CD4-positive, alpha-beta memory T cell (primary cell): ENCODE measurements at places on chromosomes 2 and 18.

GRCh38 chr2:10389573-10389972, 58.6 kb downstream of the ODC1 start:
- no peak overlapping the region for H3K4me3 ChIP-seq
- H3K27me3 ChIP-seq, result no peaks in the 10 kb centered on the region
- no peak overlapping the region for H3K27ac ChIP-seq
- no peak for DNase-seq
- H3K4me1 ChIP-seq, result peaks cover 78% of the 10 kb centered on the region
- H3K36me3 ChIP-seq, result no peaks in the 10 kb centered on the region

DNA sequence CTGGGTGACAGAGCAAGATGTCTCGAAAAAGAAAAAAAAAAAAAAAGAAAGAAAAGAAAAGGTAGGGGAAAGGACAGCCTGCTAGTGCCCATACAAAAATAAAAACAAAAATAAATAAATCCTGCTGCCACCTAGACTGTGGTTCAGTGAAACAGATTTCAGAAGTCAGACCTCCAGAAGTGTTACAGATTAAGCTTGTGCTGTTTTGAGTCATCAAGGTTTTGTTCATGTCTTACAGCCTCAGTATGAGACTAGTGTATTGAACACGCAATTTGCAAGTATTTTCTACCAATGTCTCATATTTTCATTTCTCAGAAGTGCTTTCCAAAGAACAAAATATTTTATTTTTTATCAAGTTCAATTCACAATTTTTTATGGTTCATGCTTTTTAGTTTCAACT, 720.4 kb upstream of the GYPC start:
- H3K36me3 ChIP-seq, result no peaks in the 10 kb centered on the region
- DNase-seq, result no peak
- H3K4me1 ChIP-seq, result no peaks in the 10 kb centered on the region
- H3K4me3 ChIP-seq, result no peak overlapping the region
- no peak overlapping the region for H3K27ac ChIP-seq

- no peaks in the 10 kb centered on the region for H3K27me3 ChIP-seq
- H3K36me3 ChIP-seq, result no peaks in the 10 kb centered on the region
- H3K27ac ChIP-seq, result peak overlapping the region; percentile 83
- peaks cover 100% of the 10 kb centered on the region for H3K4me1 ChIP-seq
- H3K4me3 ChIP-seq, result no peak overlapping the region
Observed at GRCh38 chr2:43133708-43134570, 92.5 kb downstream of the ZFP36L2 start.

GRCh38 chr18:37225279-37225678, 340.3 kb downstream of the CELF4 start:
- H3K4me3 ChIP-seq, result no peak overlapping the region
- no peaks in the 10 kb centered on the region for H3K36me3 ChIP-seq
- H3K4me1 ChIP-seq, result no peaks in the 10 kb centered on the region
- no peaks in the 10 kb centered on the region for H3K27me3 ChIP-seq
- DNase-seq, result no peak

DNA sequence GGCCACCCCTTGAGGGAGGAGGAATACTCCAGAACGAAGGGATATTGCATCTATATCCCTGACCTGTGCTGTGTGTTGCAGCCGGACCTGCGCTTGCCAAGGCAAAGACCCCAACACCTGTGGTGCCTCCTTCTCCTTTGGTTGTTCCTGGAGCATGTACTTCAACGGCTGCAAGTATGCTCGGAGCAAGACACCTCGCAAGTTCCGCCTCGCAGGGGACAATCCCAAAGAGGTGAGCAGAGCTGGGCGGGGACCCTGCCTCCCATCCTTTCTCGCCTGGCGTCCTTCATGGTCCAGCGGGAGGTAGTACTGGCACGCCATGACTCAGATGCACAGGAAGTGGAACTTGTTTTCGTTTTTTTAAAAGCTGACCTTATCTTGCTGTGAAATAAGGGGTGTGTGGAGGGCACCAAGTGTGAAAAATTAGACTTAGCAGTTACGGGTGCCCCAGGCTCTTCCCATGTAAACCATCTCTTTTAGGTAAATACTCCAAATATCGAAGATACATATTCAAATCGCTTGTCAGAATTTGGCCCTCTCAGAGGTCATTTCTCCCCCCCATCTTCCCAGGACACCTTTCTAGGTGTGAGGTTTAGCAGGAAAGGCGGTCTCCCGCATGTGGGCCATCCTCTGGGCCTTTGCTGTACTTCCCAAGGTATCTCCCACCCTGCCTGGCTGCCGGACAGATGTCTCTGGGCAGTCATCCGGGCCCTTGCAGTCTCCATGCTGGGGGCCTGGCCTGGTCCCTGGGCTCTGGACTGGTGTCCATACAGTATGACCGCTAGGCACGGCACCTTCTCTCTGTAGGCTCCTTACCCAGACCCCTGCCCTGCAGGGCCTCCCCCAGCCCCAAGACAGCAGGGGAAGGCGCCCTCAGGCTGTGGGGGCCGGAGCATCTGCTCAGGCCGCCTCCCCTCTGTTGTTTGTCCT, 57.6 kb downstream of the BOLA3 start:
- H3K27ac ChIP-seq, result no peak overlapping the region
- peaks cover 60% of the 10 kb centered on the region for H3K36me3 ChIP-seq
- DNase-seq, result no peak
- no peak overlapping the region for H3K4me3 ChIP-seq

DNA sequence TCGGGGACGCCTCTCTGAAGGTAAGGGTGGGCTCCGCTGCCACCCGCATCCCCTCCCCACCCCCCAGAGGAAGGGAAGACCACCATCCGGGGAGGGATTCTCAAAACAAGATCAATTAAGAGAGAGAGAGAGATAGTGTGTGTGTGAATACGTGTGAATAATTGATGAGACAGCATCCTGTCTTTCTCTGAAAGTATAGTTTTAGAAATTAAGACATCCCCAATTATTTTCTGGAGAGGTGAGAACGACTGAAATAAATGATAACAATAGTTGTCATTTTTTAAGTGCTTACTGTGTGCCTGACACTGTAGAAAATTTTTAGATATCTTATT, 751 bp downstream of the IL18R1 start:
- peaks cover 52% of the 10 kb centered on the region for H3K4me1 ChIP-seq
- peak overlapping the region; percentile 81 for H3K4me3 ChIP-seq
- no peak for DNase-seq

- DNase-seq, result no peak
- no peak overlapping the region for H3K4me3 ChIP-seq
- H3K27me3 ChIP-seq, result no peaks in the 10 kb centered on the region
Observed at GRCh38 chr2:4765787-4766530, 926.2 kb upstream of the SOX11 start.

GRCh38 chr18:26040051-26040656, 50.3 kb downstream of the SS18 start:
- H3K27me3 ChIP-seq, result no peaks in the 10 kb centered on the region
- peaks cover 18% of the 10 kb centered on the region for H3K4me1 ChIP-seq
- no peak for DNase-seq
- H3K27ac ChIP-seq, result no peak overlapping the region

GRCh38 chr2:163682695-163683094, 53.1 kb downstream of the FIGN start:
- H3K27me3 ChIP-seq, result no peaks in the 10 kb centered on the region
- DNase-seq, result no peak
- H3K4me3 ChIP-seq, result no peak overlapping the region
- no peaks in the 10 kb centered on the region for H3K36me3 ChIP-seq
- H3K4me1 ChIP-seq, result no peaks in the 10 kb centered on the region

GRCh38 chr2:170282851-170283250, 104.9 kb downstream of the MYO3B start:
- no peaks in the 10 kb centered on the region for H3K27me3 ChIP-seq
- H3K4me3 ChIP-seq, result no peak overlapping the region
- no peaks in the 10 kb centered on the region for H3K4me1 ChIP-seq
- DNase-seq, result no peak

DNA sequence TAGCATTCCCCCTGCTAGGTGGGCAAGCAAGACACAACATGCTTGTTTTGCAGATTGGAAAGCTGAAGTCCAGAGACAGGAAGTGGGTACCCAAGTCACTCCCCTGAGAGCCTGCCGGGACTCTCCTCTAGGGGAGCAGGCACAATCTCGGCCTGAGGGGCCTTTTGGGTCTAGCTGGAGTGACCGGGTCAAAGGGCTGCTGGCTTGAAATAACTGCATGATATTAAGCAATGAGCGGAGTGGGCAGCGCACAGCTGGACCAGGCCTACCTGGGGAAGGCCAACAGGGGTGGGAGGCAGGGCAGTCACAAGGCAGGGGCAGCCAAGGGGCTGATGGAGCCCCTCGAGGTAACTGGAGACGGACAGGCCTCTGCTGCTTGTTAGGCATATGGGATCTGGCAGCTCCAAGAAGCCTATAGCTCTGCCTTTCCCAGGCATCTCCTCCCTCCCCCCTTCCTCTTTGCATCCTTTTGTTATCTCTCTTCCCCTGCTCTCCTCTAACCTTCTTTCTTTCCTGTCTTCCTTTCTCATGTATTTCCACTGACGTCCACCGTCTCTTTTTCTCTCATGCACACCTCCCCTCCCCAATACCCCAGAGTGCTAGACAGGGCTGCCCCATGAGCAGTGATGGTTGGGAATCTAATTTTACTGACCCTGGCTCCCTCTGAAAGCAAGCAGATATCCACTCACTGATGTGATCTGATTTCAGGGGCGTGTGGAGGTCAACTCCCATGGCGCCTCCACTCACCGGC, 237.5 kb downstream of the LOXHD1 start:
- no peaks in the 10 kb centered on the region for H3K4me1 ChIP-seq
- no peak for DNase-seq
- no peaks in the 10 kb centered on the region for H3K27me3 ChIP-seq
- H3K36me3 ChIP-seq, result no peaks in the 10 kb centered on the region

DNA sequence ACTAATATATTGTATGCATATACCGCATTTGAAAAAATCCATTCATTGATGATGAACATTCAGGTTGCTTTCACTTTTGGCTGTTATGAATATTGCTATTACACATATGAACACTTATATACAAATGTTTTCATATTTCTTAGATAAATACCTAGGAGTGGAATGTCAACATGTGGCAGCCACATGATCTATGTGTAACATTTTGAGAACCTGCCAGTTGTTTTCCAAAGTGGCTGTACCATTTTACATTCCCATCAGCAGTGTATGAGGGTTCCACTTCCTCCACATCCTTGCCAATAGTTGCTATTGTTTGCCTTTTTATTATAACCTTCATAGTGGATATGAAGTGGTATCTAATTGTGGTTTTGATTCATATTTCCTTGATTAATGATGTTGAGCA, 40.5 kb downstream of the CCDC85A start:
- no peak overlapping the region for H3K27ac ChIP-seq
- no peaks in the 10 kb centered on the region for H3K27me3 ChIP-seq
- H3K36me3 ChIP-seq, result no peaks in the 10 kb centered on the region
- DNase-seq, result no peak

DNA sequence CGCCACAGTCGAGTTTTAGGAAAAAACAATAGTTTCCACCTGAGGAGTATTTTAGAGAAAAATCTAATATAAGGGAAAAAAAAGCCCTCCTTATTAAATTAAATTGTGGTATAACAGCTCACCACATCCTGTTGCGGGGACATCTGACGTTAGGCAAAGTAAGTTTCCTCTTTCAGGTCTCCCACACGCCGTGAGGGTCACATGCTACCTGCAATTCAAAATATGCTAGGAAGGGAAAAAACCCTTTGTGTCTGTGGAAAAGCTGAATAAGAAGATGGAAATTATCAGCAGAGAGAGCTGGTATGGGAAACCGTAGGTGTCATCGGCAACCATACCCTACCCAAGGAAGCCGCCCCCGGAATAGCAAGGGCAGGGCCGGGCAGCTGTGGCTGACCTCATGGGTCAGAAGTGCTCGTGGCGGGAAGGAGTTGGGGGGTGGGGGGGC, 128.0 kb downstream of the NFATC1 start:
- H3K4me3 ChIP-seq, result peak overlapping the region; percentile 68
- H3K27ac ChIP-seq, result peak overlapping the region; percentile 85
- DNase-seq, result peak; percentile 84
- no peaks in the 10 kb centered on the region for H3K27me3 ChIP-seq

- H3K27ac ChIP-seq, result no peak overlapping the region
- no peaks in the 10 kb centered on the region for H3K27me3 ChIP-seq
- H3K36me3 ChIP-seq, result no peaks in the 10 kb centered on the region
Observed at GRCh38 chr18:44856157-44856556, 175.5 kb downstream of the SETBP1 start.

DNA sequence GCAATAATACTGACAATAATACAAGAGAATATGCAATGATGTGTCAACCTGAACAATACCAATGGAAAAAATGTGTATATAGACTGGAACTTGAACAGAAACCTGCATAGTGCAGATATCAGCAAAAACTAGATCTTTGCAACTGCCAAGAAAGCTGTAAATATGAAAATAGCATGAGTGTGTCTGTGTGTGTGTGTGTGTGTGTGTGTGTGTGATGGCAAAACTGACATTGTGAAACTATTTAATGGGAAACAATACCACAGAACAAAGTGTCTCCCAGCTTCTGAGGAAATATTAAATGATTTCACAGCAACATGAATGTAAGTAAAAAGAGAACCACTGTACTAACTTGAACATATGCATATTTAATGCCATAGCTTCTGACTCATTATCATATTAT, 558.2 kb upstream of the LINC00305 start:
- no peaks in the 10 kb centered on the region for H3K27me3 ChIP-seq
- no peaks in the 10 kb centered on the region for H3K36me3 ChIP-seq
- no peak overlapping the region for H3K4me3 ChIP-seq

DNA sequence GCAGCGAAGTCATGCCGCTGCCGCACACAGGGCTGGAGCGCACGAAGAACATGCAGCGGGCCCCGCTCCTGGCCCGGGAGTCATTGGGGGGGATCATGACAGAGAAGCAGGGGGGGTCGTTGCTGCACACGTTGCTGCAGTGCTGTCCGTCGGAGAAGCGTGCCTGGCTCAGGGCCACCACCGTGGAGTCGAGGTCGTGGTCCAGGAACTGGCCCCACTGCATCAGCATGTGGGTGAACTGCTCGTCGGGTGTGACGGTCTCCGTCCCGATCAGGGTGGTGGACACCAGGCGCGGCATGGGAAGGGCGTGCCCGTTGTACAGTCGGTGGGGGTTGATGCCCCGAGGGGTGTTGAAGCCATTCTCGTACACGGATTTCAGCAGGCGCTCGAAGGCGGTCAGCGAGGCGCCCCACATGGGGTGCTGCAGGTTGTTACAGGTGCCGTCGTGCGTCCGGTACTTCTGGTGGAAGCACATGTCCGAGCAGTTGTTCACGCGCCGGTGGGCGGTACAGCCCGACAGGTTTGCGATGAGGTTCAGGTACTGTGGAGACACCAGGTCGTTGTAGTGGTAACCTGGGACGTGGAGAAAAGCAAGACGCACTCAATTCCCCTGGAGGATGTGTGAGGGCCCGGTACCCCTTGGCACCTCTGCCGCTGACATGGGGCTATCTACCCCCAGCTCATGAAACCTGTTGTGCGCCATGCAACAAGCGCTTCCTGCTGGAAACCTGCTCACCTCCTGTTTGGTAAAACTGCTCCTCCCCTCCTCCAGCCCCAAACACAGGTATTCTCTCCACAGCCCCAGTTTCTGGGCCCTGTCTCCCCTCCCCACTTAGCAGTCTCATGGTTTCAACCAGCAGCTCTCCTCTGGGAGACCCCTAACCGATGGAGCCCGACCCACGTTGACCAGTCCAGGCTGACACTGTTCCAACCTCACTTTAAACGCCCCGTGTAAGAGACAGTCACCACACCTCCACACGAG, 94.9 kb downstream of the PXDN start:
- no peak overlapping the region for H3K4me3 ChIP-seq
- DNase-seq, result no peak
- no peaks in the 10 kb centered on the region for H3K36me3 ChIP-seq
- H3K4me1 ChIP-seq, result no peaks in the 10 kb centered on the region
- no peaks in the 10 kb centered on the region for H3K27me3 ChIP-seq
